T follicular helper cell (primary cell): ENCODE measurements at places on chromosomes 6 and 20.
A peak's percentile ranks its signal among the peaks of the same experiment; 100 is the strongest.

GRCh38 chr6:6680526-6680925 lies 92.0 kb downstream of the LY86 start:
- no peak for DNase-seq

DNA sequence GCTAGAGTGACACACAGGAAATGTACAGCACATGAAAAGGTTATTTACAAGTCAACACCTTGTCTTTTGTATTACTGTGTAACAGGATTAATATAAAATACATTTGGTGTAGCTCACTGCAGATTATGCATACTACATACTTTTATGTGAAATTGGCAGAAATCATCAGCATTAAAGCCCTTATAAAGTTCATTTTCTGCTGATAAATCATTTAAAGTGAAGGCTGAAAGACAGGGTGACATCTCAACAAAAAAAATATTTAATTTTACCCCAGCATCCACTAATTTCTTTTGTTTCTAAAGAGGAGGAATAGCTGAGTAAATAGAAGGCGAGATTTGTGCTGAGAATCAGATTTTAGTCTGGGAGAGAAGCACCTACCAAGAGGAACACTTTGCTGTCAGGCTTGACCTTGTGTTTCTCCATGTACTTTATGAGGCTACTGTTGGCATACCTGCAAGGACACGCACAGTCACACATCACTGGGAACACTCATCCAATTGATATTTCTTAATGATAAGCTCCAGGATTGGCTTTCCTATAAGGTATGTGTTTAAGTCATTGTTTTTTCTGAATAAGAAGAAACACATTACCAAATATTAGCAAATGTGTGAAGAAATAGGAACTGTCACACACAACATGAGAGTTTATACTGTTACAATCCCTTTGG lies 146.6 kb upstream of the SLC22A16 start:
- DNase-seq = no peak

DNA sequence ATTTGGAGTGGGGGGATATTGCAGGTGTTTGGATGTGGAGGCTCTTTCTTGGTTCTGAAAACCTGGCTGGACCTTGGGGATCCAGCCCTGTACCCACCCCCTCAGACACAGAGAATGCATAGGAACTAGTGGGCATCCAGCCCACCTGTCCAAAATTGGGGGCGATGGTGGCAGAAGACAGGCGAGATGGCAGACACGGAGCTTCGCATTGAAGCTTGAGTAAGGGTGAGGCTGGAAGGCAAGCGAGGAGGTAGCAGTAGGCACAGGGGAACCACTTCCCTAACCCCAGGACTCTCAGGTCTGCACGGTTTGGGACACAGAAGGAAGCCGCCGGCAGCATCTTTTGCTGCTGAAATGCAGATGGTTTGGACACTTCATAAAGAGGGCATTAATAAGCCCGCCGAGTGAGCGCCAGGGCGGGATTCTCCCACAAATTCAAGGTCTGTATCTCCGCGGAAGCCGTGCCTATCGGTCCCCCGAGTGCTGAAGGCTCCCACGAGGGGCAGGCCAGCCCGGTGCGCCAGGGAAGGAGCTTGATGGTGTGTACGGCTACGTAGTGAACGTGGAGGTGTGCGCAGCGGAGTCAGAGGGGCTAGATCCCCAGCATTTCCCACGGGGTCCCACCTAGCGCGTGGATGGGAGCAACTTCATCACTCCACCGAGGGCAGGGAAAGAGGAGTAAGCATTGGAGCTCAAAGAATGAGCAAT lies 1.6 kb upstream of the FOXA2 start:
- no peak for DNase-seq

- no peak for DNase-seq
Measured at GRCh38 chr6:28948782-28949486, 25.1 kb upstream of the TRIM27 start.

DNA sequence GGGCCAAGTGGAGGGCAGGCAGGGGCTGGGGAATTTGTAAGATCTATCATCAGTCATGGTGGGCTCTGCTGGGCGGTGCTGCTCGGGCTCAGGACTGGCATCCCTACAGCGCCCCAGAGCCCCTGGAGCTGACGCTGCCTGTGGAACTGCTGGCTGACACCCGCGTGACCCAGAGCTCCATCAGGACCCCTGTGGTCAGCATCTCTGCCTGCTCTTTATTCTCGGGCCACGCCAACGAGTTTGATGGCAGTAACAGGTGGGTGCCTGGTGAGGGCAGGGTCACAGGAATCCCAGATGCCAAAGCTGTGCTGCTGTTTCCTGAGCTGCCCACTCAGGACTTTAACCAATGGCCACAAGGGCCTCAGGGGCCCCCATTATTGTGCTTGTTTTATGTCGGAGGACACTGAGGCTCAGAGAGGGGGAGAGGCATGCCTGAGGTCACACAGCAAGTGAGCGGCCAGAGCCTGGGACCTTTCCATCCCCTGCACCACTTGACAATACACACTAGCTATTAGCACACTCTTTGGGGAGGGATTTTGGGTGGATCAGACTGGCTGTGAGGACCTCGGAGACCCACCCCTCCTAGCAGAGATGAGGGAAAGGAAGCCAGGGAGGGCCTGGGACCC lies 6.3 kb downstream of the BPIFB2 start:
- DNase-seq = no peak

DNA sequence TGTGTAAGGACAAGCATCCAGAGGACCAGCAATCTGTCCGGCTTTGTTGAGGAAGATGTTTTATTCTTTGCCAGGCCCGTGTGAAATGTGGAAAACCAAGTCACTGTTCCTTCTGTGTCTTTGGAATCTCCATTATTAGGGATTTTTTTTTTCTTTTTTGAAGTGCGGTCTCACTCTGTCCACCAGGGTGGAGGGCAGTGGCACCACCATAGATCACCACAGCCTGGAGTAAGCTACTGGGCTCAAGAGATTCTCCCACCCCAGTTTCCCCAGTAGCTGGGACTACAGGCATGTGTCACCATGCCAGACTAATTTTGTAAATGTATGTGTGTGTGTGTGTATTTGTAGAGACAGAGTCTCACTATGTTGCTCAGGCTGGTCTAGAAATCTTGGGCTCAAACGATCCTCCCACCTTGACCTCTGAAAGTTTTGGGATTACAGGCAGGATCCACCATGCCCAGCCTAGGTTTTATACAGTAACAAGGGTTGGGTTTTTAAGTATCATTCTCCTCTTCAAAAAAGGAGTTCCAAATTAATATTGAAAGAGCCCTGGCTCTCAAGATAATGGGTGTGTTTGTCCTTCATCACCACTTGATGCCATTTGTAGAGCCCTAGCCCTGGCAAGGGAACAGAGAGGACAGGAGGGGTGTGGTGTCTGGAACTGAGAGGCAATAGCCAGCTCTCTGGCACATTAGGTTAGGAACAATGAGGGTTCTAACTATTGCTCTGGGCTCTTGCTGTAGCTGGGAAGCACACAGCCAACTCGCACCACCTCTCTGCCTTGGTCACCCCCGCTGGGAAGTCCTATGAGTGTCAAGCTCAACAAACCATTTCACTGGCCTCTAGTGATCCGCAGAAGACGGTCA lies 3.1 kb downstream of the LAMP5 start:
- DNase-seq = no peak

DNA sequence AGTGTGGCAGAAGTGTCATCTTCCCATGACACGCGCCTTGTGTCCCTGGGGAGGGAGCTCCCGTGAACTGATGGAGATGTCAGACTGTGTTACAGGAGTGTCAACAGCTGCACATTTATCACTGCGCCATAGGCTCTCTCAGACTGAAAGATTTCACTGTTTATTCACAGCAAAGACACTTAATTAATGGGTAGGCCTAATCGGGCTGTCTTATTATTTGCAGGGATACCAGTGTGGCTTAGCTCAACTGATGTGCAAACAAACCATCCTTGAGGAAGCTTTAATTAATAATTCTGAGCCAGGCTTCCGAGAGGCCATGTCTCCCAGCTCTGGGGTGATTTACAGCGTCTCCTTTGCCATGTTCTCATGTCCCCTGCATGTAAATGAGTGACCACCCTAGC lies 771.0 kb downstream of the QKI start:
- DNase-seq = no peak

DNA sequence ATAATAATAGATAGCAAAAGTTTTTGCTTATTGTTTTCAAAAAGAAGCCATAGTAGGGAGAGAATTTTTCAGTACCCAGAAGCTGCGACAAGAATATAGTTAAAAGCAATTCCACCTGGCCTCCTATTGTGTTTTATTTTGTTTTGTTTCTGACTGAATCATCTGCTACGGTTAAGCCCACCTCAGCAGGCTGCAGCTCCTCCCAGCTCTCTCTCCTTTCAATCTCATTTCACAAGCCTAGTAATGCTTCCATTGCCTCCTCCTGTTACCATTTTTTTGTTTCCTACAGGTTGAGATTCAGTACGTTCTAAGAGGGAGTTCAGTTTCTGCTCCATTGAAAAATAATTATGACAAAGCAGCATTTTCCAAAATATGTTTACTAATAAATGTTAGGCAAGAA lies 77.9 kb downstream of the PCSK2 start:
- no peak for DNase-seq

DNA sequence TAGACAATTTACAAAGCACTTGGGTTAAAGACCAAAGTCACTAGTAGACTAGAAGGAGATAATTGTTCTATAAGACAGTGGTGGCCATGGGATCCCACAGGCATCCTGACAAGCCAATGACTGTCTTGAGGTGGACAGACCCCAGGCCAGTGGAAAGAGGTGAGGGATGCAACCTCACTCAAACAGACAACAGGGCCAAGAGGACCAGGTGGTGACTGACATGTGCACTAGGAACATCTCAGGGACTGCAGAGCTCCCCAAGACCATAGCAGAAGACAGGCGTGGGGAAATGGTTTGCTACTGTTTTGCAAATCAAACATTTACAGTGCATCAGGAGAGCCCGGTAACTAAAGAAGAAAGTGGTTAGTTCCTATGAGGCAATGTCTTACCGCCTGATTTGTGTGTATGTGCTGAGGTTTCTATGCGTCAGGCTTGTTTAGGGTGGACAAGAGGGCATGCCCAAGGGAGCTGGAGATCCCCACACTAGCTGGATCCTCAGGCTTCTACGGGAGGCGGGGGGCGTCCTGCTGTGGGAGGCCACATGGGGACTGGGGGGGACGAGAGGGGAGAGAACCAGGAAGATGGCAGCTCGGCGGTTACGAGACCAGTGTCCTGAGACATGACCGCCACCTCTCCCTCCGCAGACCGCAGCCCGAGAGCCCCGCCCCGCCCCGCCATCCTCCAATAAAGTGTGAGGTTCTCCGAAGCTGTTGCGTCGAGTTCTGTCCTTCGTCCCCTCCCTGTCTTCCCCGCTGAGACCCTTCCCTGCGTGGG lies 623 bp upstream of the MRPS26 start:
- DNase-seq = peak; percentile 7

DNA sequence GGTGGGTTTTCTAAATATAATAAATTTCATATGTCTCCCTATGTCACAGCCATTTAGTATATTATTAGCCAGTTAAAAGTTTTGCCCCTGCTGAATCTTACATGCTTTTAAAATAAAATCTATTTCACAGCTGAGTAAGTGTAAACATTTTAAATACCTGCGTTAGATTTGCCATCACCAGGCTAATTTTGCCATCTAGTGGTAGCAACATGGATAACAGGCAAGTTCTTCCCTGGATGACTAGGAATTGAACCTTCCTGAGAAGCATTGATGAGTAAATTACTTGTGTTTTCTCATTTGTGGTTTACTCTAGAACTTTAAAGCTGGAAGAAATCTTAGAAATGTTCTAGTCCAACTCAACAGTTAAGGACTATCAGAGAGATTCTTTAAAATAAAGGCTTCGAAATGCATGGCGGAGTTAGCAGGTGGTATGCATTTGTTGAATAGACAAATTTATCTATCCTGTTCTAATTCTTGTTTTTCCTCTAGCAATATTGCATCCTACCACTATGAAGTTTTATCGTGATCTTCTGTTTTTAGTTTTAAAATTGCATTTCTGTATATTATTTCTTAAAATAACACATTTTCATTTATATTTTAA lies 2.6 kb downstream of the PRSS35 start:
- DNase-seq = no peak

GRCh38 chr6:131451321-131452144 lies 121.5 kb upstream of the ARG1 start:
- DNase-seq = no peak

DNA sequence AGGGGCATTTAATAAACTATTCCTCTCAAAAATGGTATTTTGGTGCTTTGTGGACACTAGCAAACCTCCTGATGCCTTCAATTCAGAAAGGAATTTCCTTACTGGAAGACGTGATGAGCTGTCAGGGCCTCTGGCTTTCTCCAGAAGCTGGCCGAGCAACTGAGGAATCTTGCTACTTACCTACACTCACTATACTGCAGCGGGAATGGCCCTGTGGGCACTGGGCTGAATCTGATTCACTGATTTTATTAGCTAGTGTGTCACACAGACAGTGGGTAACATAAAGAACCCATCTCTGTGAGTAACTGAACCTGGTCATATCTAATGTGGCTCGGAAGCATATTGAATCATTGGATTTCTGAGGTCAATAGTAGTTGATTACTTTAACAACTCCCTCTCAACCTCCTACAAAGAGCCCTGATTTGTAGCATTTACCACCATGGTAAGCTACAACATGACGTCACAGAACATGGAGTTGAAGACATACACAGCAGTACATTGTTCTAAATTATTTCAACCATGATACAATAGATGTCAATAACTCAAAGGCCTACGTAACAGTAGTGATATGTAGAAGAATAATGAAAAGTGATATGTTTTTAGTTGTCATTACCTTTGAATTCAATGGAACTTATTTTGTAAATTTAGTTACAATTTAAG lies 232.1 kb downstream of the SYNE1 start:
- DNase-seq = no peak

GRCh38 chr20:29300579-29301551 lies 1956.6 kb upstream of the DEFB115 start:
- no peak for DNase-seq

DNA sequence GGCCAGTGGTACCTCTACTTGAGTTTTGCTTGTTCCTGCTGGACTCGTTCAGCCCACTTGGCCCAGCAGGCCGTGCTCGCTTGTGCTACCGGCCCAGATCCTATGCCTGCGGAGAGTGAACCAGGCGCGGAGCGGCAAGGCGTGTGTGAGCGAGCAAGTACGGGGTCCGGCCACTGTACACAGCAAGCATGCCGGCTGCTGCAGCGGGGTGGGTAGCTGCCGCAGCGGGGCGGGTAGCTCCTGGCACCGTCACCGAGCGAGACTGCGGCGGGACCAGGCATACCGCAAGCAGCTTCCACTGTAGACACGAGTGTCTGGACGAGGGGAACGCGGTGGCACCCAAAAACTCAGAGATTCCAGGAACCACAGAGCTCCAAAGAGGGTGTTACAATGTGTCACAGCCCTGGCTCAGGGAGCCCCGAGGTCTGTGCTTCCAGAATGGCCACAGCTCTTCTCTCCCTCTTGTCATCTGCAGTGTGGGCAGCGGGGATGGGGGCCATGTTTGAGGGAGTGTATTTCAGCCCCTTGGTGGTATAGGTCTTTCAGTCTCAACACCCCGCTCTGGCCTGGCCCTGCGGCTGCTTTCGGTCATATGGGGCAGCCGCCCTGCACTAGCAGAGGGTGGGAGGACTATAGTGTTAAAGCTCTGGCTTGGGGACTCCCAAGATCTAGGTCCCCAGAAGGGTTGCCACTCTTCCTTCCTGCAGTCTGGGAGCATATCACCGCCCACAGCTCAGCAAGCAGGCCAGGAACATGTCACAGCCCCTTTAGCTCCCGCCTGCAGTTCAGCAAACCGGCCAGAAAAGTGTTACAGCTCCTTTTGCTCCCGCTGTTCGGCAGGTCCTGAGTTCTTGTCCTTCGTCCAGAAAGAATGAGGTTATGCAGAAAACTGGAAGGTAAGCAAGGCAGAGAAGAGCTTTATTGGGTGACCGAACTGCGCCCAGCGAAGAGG lies 6.1 kb upstream of the RWDD1 start:
- DNase-seq = no peak
